ENCODE measurements at places on chromosomes 12 and 14. TPM values are rescaled to one million over a fixed set of nuclear protein-coding genes. Genes with fewer than 3 reads are reported as not detected.

SPX gene
- 203 TPM for total RNA-seq

TSPAN19 gene
- total RNA-seq: 0.63 TPM

NOC4L gene
- total RNA-seq: 32.0 TPM

DLGAP5 gene
- 17.6 TPM for total RNA-seq

SMCO2 gene
- total RNA-seq: 0.37 TPM

FAM177A1 gene
- 73.9 TPM for total RNA-seq

SLCO1B1 gene
- not detected for total RNA-seq

SYCP3 gene
- total RNA-seq: not detected

LPAR5 gene
- total RNA-seq: 2.5 TPM

GDF3 gene
- total RNA-seq: not detected

KRT77 gene
- not detected for total RNA-seq

TAS2R7 gene
- not detected for total RNA-seq

DNA sequence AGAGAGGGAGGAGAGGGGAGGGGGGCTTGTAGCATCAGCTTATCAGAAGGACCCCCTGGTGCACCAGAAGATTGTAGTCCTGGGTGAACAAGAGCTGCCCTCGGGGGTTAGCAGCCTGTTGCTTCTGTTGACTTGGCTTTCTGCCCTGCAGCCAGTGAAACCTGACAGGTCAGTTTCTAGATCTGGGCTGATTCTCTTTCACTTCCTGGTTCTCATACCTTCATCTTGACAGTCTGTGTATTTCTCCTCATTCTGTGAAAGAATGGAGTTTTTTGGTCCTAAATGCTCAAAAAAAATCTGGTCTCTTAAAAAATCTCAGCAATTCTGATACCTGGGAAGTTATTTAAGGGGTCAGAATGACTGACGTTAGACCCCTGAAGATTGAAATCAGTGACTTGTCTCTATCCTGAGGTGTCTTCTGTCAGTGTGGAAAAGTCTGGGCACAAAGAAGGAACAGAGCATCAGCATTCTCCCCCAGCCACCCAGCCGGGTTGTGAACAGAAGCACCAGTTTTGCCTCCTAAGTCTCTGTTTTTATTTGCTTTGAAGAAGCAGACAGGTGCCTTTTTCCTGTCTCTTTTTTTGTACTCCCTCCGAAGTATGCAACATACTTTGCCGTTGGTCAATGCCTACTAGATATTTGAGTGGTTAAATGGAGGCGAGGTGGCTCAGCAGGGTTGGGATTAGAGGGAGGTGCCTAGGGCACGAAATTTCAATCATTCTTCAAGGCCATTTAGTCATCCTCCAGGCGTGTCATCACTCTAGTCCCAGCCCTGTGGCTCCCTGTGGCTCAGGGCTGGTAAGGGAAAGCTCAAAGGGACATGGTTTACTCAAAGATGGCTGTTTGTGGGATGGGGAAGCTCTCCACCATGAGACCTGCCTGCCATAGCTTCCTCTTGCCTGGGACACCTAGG lies 24.0 kb downstream of the TTC9 start:
- H3K36me3 ChIP-seq: no peaks in the 10 kb centered on the region
- H3K27ac ChIP-seq: peak overlapping the region; percentile 2
- peak; percentile 53 for DNase-seq

GRCh38 chr12:98852181-98852580 lies 207.1 kb downstream of the APAF1 start:
- H3K27ac ChIP-seq: no peak overlapping the region
- no peaks in the 10 kb centered on the region for H3K4me1 ChIP-seq

- DNase-seq: no peak
- no peak overlapping the region for H3K27ac ChIP-seq
- no peaks in the 10 kb centered on the region for H3K36me3 ChIP-seq
- no peak overlapping the region for H3K4me3 ChIP-seq
- peaks cover under 1% of the 10 kb centered on the region for H3K27me3 ChIP-seq
Observed at GRCh38 chr12:42010715-42011114, 134.0 kb downstream of the GXYLT1 start.

DNA sequence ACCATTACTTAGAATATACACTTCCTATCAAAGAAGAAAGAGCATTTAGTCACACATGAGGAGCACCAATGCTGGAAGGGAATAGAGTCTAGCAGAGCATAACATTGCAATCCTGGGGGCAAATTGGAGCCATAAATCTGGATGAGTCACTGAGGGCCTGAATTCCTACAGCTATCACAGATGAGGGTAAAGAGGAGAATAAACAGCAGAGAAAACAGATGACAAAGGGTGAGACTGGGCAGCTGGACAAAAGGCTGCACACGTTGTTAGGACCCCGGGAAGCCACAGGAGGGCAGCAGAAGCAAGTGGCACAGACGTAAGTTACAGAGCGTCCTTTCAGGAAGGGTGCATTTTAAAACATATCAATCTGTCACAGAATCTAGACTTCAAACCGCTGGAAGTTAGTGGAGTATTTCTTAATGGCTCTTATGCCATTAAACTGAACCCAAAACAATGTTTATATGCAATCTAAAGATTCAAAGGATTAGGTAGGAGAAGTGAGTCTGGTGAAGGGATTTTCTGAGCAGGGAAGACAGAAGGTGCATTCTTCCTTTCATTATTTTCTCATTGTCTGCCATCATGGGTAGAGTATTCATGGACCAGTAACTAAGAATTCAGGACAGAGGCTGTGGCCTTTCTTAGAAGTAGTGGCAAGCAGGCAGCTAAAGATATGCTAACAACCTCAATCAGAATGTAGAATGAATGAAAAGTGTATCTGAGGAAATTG lies 159.8 kb upstream of the DAAM1 start:
- H3K36me3 ChIP-seq: no peaks in the 10 kb centered on the region
- peaks cover 41% of the 10 kb centered on the region for H3K27me3 ChIP-seq
- H3K4me1 ChIP-seq: peaks cover 8% of the 10 kb centered on the region
- H3K4me3 ChIP-seq: peak overlapping the region; percentile 35

GRCh38 chr14:68148763-68149162 lies 329.2 kb downstream of the RAD51B start:
- peaks cover 42% of the 10 kb centered on the region for H3K4me1 ChIP-seq
- DNase-seq: no peak
- H3K36me3 ChIP-seq: peaks cover 7% of the 10 kb centered on the region
- peak overlapping the region; percentile 95 for H3K27ac ChIP-seq
- H3K27me3 ChIP-seq: no peaks in the 10 kb centered on the region
- no peak overlapping the region for H3K4me3 ChIP-seq

DNA sequence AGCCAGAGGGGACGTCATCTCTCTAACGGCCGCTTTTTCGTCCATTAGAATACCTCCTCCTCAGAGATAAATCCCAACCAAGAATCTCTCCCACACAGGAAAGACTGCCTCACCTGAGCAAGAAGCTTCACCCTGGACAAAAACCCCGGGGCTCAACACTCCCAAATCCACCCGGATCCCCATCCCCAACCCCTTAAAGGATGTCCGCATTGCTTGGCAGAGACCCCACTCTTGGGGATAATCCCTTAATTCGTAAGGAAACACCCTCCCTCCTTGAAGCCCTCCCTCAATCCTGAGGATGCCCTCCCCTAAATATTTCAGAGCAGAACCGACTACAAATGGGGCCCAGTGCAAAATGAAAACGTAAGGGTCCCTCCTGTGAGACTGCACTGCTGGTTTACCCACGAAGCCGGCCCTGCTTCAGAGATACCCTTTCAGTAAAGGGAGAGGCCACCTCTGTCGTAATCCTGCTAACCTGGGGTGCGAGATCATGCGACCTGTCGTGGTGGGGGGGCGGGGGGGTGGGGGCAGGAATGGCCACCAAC lies 655 bp upstream of the DYNLL1 start:
- H3K4me3 ChIP-seq: peak overlapping the region; percentile 88
- peaks cover 16% of the 10 kb centered on the region for H3K4me1 ChIP-seq
- DNase-seq: no peak
- H3K27ac ChIP-seq: peak overlapping the region; percentile 86

DNA sequence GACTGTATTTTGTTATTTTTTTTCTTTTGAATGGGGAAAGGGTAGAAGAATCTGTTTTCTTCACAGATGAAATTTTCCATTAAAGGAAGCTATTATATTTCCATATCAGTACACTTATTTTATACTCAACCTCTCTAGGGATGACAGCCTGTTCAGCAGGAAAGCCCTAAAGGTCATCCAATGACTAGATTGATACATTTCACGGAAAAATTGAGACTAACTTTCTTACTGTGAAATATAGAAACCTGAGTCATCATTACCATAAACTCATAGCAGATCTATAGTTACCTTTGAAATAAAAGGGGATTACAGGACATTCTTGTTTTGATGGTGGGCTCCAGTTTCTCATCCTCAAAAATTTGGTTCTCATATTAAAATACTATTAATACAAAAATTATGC lies 36.1 kb upstream of the PTCSC3 start:
- DNase-seq: no peak
- H3K36me3 ChIP-seq: no peaks in the 10 kb centered on the region
- no peak overlapping the region for H3K27ac ChIP-seq
- no peaks in the 10 kb centered on the region for H3K27me3 ChIP-seq
- no peak overlapping the region for H3K4me3 ChIP-seq

GRCh38 chr14:80586131-80586530 lies 355.4 kb downstream of the CEP128 start:
- no peak for DNase-seq
- no peaks in the 10 kb centered on the region for H3K36me3 ChIP-seq
- peak overlapping the region; percentile 97 for H3K27ac ChIP-seq
- H3K4me1 ChIP-seq: peaks cover 46% of the 10 kb centered on the region
- H3K27me3 ChIP-seq: no peaks in the 10 kb centered on the region

GRCh38 chr14:104443391-104444158 lies 136.0 kb upstream of the C14orf180 start:
- H3K4me3 ChIP-seq: no peak overlapping the region
- no peaks in the 10 kb centered on the region for H3K36me3 ChIP-seq
- no peaks in the 10 kb centered on the region for H3K4me1 ChIP-seq
- no peak for DNase-seq
- H3K27ac ChIP-seq: no peak overlapping the region

- H3K27me3 ChIP-seq: no peaks in the 10 kb centered on the region
- no peaks in the 10 kb centered on the region for H3K36me3 ChIP-seq
- H3K27ac ChIP-seq: no peak overlapping the region
- no peak for DNase-seq
- H3K4me1 ChIP-seq: no peaks in the 10 kb centered on the region
- no peak overlapping the region for H3K4me3 ChIP-seq
Observed at GRCh38 chr14:89221109-89221810, 195.8 kb downstream of the FOXN3 start.

- H3K27ac ChIP-seq: no peak overlapping the region
- H3K27me3 ChIP-seq: no peaks in the 10 kb centered on the region
- no peak overlapping the region for H3K4me3 ChIP-seq
- DNase-seq: no peak
- no peaks in the 10 kb centered on the region for H3K4me1 ChIP-seq
Observed at GRCh38 chr12:104154806-104155205, 16.8 kb upstream of the NFYB start.

DNA sequence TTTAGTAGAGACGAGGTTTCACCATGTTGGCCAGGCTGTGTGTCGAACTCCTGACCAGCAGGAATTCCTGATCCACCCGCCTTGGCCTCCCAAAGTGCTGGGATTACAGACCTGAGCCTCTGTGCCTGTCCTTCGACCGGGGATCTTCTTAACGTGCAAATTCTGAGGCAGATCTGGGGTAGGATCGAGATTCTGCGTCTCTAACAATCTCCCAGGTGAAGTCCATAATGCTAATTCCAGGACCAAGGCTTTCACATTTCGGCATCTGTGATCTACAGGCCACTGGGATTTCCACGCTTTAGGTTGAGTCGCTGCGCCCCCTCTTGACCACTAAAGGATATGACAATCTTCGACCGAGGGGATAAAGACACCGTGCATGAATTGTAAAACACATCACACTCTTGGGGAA lies 24.8 kb downstream of the FOS start:
- H3K27ac ChIP-seq: peak overlapping the region; percentile 19
- no peak overlapping the region for H3K4me3 ChIP-seq
- peak; percentile 84 for DNase-seq
- peaks cover 5% of the 10 kb centered on the region for H3K36me3 ChIP-seq

- peak; percentile 39 for DNase-seq
- no peak overlapping the region for H3K27ac ChIP-seq
- no peaks in the 10 kb centered on the region for H3K36me3 ChIP-seq
- H3K4me3 ChIP-seq: no peak overlapping the region
Observed at GRCh38 chr14:83255015-83255726, 1721.5 kb upstream of the SEL1L start.

DNA sequence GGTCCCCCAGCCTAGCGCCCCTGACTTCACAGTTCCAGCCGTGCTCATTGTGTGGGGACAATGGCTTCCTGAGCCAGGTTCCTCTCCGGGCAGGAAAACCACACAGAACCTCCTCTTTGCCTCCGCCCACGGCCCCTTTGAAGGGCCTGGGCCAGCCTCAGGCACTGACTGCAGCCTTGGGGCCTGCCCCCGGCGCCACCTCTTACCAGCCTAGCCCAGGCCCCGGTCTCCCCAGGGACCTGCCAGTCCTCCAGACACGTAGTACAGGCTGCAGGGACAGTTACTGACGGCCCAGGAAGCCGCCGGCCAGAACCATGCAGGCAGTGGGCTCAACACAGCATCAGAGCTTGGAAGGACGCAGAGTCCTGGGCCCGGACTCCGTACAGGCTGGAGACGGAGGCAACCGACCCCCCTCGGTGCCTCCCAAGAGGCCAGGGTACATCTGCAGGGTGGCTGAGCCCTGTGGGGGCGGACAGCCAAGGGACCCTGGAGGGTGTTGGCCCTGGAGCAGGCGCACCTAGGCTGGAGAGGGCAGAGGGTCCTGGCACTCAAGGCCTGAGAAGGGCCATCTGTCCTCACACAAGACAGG lies 20.9 kb upstream of the NUDT14 start:
- H3K4me1 ChIP-seq: peaks cover 16% of the 10 kb centered on the region
- peaks cover 13% of the 10 kb centered on the region for H3K36me3 ChIP-seq
- no peak overlapping the region for H3K4me3 ChIP-seq
- no peak for DNase-seq

- H3K4me3 ChIP-seq: no peak overlapping the region
- no peak for DNase-seq
- peaks cover 12% of the 10 kb centered on the region for H3K4me1 ChIP-seq
- H3K27me3 ChIP-seq: no peaks in the 10 kb centered on the region
- H3K36me3 ChIP-seq: peaks cover 12% of the 10 kb centered on the region
- peak overlapping the region; percentile 0 for H3K27ac ChIP-seq
Observed at GRCh38 chr12:122412851-122413433, 9.5 kb downstream of the CLIP1 start.

GRCh38 chr14:75054421-75054820 lies 3.2 kb upstream of the MLH3 start:
- no peaks in the 10 kb centered on the region for H3K27me3 ChIP-seq
- H3K4me1 ChIP-seq: peaks cover 33% of the 10 kb centered on the region
- no peak for DNase-seq
- peaks cover 23% of the 10 kb centered on the region for H3K36me3 ChIP-seq

DNA sequence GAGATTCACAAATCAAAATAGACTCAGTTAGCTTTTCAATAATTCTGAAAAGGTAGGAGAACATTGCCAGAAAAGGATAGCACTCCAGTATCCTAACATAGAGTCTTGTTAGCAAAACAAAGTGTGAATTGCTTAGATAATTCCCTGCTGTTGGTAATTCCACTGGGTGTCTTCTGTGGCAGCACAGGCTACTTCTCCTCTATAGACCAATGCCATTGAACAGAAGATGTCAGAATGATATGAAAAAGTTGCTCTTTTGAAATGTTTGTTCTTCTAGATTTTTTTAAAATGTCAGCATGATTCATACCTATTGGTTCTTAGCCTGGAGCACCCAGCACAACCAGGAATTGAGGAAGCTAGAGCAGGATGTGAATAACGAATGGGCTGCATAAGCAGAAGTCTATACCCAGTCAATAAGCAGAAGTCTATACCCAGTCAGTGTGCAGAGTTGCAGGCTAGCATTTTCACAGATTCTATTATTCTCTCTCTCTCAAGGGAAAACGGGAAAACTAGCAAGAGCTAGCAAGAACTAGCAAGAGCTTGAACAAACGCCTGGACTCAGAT lies 112.8 kb downstream of the SYT1 start:
- H3K27me3 ChIP-seq: no peaks in the 10 kb centered on the region
- no peak overlapping the region for H3K27ac ChIP-seq
- no peak overlapping the region for H3K4me3 ChIP-seq
- DNase-seq: no peak
- peaks cover 7% of the 10 kb centered on the region for H3K4me1 ChIP-seq
- no peaks in the 10 kb centered on the region for H3K36me3 ChIP-seq
